Large intestine (tissue), 12 donors: ENCODE measurements at places on chromosomes 6 and 20.
A peak's percentile ranks its signal among the peaks of the same experiment; 100 is the strongest.

DNA sequence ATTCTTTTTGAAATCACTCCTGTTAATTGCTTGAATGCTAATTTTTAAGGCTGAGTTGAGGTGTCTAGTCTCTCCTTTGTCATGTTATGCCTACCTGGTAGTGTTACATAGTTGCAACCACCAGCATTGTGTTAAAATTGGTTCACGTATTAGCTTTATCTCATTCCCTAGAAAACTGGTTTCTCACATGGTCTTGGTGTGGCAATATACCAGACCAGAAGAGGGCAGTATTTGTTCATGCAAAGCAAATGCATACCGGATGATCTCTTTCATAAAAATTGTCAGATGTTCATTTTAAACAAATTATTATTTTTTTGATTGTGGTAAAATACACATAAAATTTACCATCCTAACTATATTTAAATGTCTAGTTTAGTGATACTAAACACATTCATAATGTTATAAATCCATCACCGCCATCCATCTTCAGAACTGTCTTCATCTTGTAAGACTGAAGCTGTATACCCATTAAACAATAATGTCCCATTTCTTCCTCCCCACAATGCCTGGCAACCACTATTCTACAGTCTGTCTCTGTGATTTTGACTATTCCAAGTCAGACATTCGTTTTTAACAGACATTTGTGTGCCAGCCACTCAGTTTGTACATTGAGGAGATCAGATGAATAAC is 92.8 kb downstream of the ATRN start:
- DNase-seq, result peak; percentile 32

DNA sequence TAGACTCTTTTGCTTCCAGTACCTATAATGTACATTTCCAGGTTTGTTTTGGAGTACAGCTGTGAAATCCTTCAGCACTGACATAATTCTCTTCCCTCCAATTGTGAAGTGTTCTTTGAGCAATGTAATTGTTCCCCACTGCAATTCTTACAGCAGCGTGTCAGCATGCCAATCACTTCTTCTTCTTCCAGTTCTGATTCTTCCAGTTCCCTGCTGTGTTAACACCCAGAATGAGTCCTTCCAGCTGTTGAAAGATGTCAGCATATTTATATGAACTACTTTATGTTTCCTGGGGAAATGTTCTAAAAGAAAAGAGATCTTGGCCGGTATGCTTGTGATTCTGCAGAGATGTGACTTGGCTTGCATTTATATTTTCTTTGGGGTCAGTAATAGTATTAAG is 213.9 kb downstream of the UNC5CL start:
- DNase-seq, result no peak

- no peak for DNase-seq
Observed at GRCh38 chr6:14616656-14617055, 499.1 kb downstream of the CD83 start.

DNA sequence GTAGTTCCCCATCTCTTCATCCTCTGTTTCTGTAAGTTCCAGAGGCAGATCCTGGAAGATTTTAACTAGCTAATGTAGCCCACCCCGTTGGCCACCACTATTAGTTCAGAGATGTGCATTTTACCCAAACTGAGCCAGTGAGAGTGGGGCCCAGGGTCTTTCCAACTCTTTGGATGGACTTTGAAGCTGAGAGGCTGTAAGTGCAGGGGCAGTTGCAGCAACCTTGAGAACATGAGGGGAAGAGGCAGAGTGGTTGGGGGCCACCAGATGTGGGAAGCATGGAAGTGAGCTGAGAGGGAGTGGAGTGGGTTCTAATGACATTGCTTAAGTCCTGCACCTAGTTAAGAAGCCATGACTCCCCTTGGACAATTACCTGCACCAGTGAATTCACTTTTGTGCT is 72.2 kb downstream of the CDH26 start:
- DNase-seq, result no peak

- peak; percentile 94 for DNase-seq
Observed at GRCh38 chr6:155085582-155086257, 90.6 kb downstream of the TIAM2 start.

- no peak for DNase-seq
Observed at GRCh38 chr6:96611342-96611991, 48.5 kb downstream of the FHL5 start.

DNA sequence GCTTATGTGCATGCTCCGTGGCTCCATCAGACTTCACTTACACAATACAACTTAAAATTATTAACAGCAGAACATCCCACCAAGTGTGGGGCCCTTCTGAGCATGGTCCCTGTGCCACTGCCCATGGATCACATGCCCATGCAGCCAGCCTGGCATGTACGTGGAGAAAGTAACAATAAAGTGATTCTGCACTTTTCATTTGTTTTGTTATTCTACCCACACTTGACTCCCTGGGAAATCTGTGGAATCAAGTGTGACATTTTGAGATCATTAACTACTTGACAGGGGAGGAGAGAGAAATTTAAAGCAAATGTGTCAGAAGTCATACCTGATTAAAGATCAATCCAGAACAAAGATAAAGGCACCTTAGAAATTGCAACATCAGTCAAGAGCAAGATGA is 112.0 kb downstream of the ISM1 start:
- no peak for DNase-seq

DNA sequence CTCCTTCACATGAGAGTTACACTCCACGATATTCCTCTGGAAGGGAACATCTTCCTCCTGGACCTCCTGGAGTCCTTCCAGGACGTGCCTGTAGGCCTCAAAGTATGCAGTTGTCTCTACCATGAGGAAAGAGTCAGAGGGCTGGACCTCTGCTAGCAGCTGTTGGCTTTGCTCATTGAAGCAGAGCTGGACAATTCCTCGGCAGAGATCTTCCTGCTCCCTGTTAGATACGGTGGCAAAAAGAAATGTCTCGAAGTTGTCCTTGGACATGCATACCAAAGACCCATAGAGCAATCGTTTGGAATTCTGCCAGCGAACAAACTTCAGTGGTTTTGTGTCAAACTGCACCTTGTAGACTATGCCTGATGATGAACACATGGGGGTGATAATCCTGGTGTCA is 7.7 kb downstream of the ZNFX1 start:
- DNase-seq, result no peak
